ENCODE measurements at places on chromosomes 13 and 19.

DNA sequence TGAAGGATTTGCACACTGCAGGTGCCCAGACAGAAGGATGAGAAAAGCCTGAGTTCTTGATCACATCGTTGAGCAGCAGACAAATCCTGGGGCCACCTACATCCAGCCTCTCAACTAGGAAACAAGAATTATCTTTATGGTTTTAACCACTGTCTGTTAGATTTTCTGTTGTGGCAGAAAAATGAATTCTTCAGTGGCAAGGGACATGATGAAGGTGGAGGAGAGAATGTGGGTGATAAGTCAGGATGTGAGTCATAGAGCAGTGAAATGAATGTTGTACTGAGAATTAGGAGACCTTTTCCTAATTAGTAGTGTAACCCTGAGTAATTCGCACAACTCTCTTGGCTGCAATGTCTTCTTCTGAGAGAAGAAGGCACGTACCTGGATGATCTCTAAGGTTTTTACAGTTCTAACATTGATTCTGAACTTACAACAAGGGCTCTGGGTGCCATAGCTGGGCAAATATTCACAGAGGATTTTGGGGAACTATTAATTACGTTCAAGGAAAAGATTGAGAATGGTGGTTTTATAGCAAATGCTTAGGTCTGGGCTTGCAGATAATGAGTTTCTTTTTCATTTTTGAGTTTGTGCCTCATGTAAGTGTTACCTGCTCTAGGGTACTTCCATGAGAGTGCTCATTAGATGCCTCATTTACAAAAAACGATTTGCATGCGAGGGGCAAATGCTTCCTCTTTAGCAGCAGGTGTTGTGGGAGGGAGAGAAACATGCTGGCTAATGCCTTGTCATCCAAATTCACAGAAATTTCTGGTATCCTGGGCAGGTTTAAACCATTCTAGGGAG is 111.0 kb upstream of the KL start:
- no peak for DNase-seq

- peak; percentile 47 for DNase-seq
These were observed 8.3 kb upstream of the CRX start for GRCh38 chr19:47813304-47813994.

DNA sequence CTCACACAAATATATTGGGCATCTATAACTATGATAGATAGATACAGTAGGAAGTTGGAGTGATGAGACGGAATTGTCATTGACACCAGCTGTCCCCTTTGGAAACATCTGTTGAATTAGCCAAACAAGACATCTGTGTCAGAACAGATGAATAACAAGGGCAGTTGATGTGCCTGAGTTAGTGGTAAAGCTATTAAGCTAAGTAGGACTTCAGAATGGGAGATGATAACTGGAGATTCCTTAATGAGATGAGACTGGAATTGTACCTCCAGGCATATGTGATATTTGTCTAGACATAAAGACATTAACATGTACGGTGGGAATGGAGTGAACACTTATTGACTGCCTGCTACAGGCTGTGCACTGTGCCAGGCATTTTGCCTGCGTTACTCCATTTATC is 78.7 kb downstream of the MBNL2 start:
- no peak for DNase-seq

DNA sequence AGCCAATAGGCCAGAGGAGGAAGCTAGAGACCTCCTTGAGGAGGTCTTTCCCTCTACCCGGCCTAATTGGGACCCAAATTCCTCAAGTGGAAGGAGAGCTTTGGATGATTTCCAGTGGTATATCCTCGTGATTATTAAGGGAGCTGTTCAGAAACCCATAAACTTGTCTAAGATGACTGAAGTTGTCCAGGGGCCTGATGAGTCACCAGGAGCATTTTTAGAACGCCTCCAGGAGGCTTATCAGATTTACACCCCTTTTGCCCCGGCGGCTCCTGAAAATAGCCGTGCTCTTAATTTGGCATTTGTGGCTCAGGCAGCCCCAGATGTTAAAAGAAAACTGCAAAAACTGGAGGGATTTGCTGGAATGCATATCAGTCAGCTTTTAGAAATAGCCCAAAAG is 198.1 kb downstream of the ZNF486 start:
- no peak for DNase-seq

DNA sequence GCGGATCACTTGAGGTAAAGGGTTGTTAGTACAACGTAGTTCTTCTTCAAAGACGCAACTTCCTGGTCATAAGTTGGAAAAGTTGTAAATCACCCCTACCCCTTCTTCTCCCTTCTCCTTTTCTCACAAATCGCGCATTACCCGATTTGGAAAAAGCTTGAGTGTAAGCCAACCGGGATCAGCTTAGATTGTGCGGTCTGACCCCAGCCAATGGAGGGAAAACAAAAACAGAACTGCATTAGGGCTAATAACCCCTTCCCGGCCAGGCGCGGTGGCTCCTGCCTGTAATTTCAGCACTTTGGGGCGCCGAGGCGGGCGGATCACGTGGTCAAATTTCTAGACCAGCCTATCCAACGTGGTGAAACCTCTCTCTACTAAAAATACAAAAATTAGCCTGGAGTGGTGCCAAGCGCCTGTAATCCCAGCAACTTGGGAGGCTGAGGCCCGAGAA is 806 bp downstream of the ZNF90 start:
- no peak for DNase-seq

- DNase-seq = no peak
These were observed 13.8 kb downstream of the LRP3 start for GRCh38 chr19:33207903-33208302.

DNA sequence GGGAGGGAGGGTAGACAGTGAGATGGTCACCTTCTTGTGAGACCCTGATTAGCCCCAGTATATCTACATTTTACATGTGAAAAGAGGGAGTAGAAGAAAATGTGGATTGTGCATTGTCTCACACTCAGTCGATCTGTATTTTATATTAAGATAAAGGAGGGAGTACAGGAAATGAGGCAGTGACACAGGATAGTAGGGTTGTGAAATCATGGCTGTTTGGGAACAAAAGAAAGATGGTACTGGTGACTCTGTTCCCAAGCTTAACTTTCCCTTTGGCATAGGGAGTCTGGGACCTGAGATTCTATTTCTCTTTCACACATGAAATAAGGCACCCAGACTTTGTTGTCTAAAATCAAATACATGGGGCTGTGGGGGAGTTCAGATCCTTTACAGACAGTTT is 194.7 kb downstream of the ABCC4 start:
- no peak for DNase-seq

GRCh38 chr19:9381361-9381785 is 18.6 kb downstream of the ZNF177 start:
- no peak for DNase-seq

DNA sequence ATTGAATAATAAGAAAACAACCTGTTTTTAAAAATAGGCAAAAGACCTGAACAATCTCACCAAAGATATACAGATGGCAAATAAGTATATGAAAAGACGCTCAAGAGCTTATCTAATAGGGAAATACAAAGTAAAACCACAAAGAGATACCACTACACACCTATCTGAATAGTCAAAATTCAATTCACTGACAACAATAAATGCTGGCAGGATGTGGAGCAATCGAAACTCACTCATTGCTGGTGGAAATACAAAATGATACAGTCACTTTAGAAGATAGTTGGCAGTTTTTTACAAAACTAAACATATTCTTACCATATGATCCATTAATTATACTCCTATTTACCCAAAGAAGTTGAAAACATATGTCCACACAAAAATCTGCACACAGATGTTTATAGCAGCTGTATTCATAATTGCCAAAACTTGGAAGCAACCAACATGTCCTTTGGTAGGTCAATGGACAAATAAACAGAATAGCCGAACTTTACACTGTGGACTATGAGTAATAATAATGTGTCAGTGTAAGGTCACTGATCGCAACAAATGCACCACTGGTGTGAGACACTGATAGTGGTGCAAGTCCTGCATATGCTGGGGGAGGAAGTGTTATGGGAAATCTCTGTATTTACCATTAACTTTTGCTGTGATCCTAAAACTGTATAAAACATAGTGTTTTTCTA is 20.8 kb downstream of the ZC3H13 start:
- DNase-seq = no peak

DNA sequence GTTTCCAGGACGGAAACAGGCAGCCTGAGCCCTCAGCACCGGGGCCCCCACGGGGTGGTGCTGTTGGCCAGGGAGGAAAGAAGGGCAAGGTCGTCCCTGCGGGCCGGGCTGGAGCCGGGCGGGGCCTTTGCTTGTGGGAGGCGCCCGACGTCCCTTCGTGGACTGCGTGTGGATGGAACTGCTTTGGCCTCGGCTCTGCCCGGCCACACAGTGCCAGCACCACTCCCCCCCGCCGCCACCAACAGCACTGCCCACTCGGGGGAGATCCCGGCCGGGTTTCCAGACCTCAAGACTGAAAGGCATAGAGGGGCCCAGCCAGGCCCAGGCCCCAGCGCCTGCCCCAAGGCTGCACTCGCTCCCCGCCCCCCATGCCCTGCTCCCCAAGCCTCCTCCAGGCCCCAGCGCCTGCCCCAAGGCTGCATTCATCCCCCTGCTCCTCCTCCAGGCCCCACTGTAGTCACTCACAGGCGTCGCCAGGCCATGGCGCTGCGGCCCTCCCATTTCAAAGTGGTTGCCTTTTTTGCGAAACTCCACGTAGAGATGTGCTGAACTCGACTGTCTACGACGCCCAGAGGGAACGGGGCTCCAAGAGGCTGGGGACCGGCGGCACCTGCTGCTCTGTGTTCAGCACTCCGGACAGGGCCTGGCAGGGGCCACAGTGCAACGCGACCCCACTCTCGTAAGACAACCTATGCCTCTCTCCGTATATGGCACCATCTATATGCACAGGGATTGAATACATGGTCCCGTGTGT is 22.5 kb downstream of the C13orf46 start:
- DNase-seq = no peak

DNA sequence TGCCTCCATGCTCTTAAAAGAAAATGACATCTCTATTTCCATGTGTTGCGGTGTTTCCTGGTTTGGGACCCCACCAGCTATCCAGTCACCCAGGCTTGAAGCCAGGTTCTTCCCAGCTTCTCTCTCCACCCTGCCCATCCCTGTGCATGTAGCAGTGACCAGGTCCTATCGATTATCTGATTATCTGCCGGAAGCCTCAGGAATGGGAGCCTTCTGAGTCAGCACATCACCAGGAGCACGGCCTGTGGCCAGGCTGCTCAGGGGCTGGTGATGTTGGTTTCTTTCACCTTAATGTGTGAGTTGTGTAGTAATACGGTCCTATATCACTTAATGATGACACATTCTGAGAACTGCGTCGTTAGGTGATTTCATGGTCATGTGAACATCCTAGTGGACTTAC is 33.7 kb downstream of the PPP1R37 start:
- DNase-seq = no peak

DNA sequence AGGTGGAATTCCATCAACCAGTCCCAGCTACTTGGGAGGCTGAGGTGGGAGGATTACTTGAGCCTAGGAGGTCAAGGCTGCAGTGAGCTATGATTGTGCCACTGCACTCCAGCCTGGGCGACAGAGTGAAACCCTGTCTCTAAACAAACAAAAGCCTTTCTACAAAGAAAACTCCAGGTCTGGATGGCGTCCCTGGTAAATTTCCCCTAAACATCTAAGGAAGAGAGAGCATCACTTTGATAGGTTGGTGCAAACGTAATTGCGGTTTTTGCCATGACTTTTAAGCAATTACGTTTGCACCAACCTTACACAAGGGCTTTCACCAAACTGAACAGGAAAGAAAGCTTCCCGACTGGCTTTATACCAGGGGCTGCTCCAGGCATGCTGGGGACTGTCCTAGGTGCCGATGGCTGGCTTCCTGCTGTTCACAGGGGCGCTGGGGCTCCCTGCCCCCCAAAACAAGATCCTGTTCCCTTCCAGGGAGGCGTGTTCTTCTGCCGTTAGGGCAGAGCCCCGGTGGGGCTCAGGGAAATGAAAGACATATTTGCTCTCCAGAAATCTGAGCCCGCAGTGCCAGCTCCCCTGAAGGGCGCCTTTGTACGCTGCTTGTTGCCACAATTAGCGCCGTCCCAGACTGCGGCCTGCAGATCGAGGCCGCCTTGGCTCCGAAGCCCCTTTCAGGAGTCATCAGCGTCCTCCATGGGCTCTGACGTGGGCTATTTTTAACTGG is 38.7 kb upstream of the KLF2 start:
- no peak for DNase-seq

GRCh38 chr13:44396701-44397580 is 23.3 kb downstream of the SERP2 start:
- no peak for DNase-seq

- DNase-seq = no peak
These were observed 38.8 kb downstream of the VSTM2B start for GRCh38 chr19:29564574-29565005.

- DNase-seq = peak; percentile 53
These were observed 1.1 kb downstream of the FOXO1 start for GRCh38 chr13:40665126-40666044.

DNA sequence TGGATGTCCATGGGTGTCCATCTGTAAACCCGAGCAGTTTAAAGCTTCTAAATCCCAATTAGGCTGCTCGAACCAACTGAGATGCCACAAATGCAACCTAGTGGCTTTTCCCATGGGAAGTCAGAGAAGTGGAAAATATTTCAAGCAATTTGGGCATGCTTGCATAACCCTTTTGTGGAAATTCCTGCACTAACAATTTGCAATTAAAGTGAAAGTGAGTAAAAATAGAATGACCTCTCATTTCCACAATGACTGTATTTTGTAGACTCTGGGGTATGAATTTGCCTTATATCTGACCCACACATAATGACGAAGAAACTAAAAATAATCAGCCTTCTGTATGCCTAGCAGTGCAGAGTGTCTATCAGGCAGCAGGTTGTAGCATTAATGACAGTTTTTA is 91.8 kb upstream of the TSC22D1 start:
- no peak for DNase-seq

GRCh38 chr13:82010780-82011179 is 1669.9 kb upstream of the SPRY2 start:
- no peak for DNase-seq

GRCh38 chr13:68440874-68441273 is 1210.7 kb upstream of the PCDH9 start:
- no peak for DNase-seq

- DNase-seq = no peak
These were observed 590.9 kb upstream of the SGCG start for GRCh38 chr13:22589880-22590279.
